ENCODE measurements at places on chromosomes 7 and 10. TPM values are rescaled to one million over a fixed set of nuclear protein-coding genes. Genes with fewer than 3 reads are reported as not detected.

MSMB gene
- total RNA-seq = not detected

VIPR2 gene
- total RNA-seq = not detected

GIMAP6 gene
- 88.9 TPM for total RNA-seq

SORBS1 gene
- total RNA-seq = 0.24 TPM

PKD2L1 gene
- 0.10 TPM for total RNA-seq

TLL2 gene
- 0.13 TPM for total RNA-seq

FGFBP3 gene
- 1.5 TPM for total RNA-seq

ZPBP gene
- total RNA-seq = not detected

PLAC9 gene
- total RNA-seq = not detected

FBXL13 gene
- total RNA-seq = 0.34 TPM

DGKB gene
- total RNA-seq = not detected

TMEM273 gene
- 24.4 TPM for total RNA-seq

ACHE gene
- not detected for total RNA-seq

CDC14C gene
- total RNA-seq = not detected

ADO gene
- 22.2 TPM for total RNA-seq

CPA5 gene
- not detected for total RNA-seq

ADIRF gene
- not detected for total RNA-seq

FASTK gene
- total RNA-seq = 81.8 TPM

NKX1-2 gene
- total RNA-seq = not detected

VGF gene
- 0.53 TPM for total RNA-seq

ACSM6 gene
- not detected for total RNA-seq

SRRT gene
- total RNA-seq = 273 TPM

MPP7 gene
- total RNA-seq = 13.0 TPM

RAPGEF5 gene
- total RNA-seq = 0.42 TPM

IRF5 gene
- total RNA-seq = 8.0 TPM

COL17A1 gene
- not detected for total RNA-seq

TMEM236 gene
- total RNA-seq = not detected

TCAF2 gene
- 14.1 TPM for total RNA-seq

Data from activated CD8-positive, alpha-beta T cell treated with anti-CD3 and anti-CD28 coated beads, Interleukin-2, amount 10 ng/mL, durations not matched to agents 7 days and 5 days (primary cell).